Activated CD4-positive, alpha-beta T cell treated with anti-CD3 and anti-CD28 coated beads, Interleukin-2, amount 50 U/mL, for 48 hours (primary cell): ENCODE measurements at places on chromosomes 3 and 15.
A peak's percentile ranks its signal among the peaks of the same experiment; 100 is the strongest.

GRCh38 chr15:76336254-76337058, at the start of gene ISL2:
Gene ISL2 (plus strand): TSS chr15:76336773. CDS start chr15:76336884, 111 bp downstream.
- DNase-seq: peak; percentile 84

- no peak for DNase-seq
Observed at GRCh38 chr3:72786668-72787067, 61.6 kb downstream of the SHQ1 start.

GRCh38 chr15:72782274-72783003, 1.1 kb downstream of the ADPGK start:
- DNase-seq: no peak

DNA sequence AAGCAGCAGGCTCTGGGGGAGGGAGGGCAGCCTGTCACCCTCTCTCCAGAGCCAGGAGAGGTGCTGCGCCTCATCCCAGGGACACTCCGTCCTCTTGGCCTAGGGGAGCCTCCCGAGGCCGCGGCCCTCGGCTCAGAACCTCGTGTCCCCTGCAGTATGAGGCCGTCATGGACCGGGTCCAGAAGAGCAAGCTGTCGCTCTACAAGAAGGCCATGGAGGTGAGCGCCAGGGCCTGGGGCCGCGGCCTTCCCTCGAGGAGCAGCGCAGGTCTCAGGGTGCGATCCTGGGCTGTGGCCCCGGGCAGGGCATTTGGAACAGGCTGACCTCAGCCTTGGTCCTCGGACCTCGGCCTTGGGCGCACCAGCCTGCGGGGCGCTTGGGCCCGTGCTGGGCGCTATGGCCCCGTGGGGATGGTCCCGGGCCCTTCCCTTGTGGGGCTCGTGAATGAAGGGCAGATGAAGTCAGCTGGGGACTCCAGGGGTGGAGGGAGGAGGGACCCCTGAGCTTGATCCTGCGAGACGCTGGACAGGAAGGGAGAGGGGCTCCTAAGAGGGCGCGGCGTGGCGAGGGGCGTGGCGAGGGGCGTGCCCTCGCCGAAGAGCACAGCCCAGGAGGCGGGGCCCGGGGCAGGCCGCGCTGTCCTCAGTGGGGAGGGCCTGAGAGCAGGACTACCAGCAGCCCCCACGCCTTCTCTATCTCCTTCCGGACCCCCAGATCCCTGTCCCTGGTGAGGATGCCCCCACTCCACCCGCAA, 32.9 kb downstream of the PSTPIP1 start:
- DNase-seq: peak; percentile 2

GRCh38 chr3:65093641-65094040, 405.8 kb upstream of the ADAMTS9 start:
- DNase-seq: no peak

DNA sequence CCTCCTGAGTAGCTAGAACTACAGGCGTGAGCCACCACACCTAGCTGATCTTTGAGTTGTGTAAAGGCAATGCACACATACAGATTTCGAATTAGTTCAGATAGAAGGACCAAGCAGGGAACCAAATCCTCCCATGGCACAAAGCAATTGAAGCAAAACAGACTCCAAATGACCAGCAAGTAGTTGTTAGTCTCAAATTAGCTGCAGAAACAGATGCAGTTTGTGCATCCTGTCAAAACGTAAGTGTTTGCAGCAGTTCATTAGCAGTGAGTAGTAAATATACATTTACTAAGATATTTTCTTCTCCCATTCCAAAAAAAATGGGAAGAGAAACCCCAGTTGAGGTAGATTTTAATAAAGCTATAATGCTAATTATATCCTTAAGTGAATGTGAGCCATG, 15.8 kb upstream of the FAM174B start:
- DNase-seq: no peak

DNA sequence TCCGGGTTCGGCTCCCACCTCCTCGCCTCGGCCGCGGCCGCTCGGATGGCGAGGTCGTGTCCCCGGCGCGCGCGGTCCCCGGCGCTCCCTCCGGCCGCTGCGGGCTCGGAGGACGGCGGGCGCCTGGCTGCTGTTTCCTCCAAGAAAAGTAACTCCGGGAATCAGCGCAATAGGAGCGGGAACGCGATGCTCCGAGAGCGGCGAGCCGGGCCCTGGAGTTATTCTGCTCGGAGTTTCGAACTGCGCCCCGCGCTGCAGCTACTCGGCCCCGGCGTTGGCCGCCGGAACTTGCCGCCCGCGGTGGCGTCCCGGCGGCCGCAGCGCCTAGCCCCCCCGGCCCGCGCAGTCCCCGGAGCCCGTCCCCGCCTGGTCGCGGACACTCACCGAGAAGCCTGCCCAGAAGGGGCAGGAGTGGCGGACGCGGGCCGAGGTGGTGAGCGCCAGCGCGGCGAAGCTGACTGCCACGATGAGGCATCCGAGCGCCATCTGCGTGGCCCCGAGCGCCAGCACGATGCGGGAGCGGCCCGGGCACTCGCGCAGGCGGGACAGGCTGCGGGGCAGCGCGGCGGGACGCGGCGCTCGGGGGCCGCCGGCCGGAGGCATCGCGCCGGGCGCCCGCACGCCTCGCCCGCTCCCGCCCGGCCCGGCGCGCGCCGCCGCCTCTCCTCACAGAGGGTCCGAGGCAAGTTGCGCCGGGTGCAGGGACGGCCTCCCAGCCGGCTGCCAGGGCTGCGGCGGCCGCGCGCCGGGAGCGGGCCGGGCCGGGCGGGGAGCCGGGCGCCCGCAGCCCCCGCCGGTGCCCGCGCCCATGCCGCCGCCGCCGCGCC, 251.9 kb downstream of the TJP1 start:
- no peak for DNase-seq

GRCh38 chr3:13890377-13891016, 10.6 kb upstream of the WNT7A start:
- DNase-seq: peak; percentile 21

- no peak for DNase-seq
Observed at GRCh38 chr3:59809016-59809415, 759.2 kb upstream of the CFAP20DC start.

DNA sequence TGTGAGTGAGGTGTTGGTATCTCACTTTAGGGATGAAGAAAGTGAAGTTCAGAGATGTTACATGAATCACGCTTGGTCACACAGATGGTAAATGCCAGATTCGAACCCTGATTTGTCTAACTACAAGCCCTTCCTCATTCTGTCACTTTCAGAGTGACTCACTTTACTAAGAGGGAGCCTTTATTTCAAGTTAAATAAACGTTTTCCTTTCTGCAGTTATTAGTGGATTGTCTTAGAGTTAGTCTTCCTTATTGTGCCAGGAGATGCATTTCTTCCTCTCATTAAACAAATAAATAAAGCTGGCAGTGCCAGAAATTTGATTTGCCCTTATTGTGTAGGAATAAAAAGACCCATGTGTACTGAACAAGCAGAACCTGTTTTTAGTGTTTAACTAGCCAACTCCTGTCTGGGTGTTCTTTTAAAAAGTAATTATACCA, 162.5 kb downstream of the AKAP13 start:
- no peak for DNase-seq

GRCh38 chr3:141553055-141553454, 66.2 kb downstream of the RASA2 start:
- DNase-seq: no peak

- DNase-seq: no peak
Observed at GRCh38 chr15:82184355-82184754, 78.2 kb downstream of the EFL1 start.

GRCh38 chr3:170808041-170808440, 62.0 kb downstream of the RPL22L1 start:
- no peak for DNase-seq

- no peak for DNase-seq
Observed at GRCh38 chr15:79434361-79434760, 2.2 kb downstream of the MINAR1 start.

DNA sequence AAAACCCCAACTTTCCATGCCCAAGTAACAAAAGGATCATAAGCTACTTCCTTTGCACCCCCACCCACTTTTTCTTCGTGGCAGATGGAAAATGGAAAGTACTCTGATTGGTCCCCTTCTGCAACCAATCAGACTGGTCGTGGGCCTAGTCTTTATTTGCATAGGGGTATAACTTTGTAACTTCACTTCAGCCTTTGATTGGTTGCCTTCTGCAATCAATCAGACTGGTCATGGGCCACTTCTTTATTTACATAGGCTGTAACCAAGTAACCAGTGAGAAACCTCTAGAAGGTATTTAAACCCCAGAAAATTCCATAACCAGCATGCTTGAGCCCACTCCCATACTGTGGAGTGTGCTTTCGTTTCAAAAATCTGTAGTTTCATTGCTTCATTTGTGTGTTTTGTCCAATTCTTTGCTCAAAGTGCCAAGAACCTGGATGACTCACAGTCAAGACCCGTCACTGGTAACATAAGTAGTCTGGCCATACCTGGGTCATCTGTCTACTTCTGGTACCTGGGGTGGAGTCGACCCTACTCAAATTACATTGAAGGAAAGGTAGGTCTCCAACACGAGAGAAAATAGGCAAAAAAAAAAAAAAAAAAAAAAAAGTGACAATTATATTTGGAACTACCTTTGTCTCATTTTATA, 41.9 kb downstream of the CMTM8 start:
- DNase-seq: no peak

DNA sequence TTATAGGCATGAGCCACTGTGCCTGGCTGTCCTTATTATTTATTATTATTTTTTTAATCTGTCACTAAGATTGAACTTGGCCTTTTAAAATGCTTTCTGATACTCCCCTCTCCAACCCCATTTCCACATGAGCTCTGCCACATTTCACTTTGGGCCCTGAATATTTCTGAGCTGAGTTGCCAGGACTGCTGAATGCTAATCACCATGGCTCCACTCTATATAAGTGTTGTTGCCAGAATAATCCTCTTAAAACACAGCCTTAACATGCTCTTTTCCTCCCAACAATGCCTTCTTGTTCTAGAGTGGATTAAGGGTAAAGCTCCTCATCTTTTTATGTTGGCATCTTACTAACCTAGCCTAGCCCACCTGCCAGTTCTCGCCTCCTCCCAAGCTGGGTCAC, 124.4 kb downstream of the PDZRN3 start:
- DNase-seq: no peak
